ENCODE measurements at places on chromosomes 16 and 17.

- DNase-seq, result no peak
Observed at GRCh38 chr17:30326809-30327208, 7.0 kb downstream of the TMIGD1 start.

DNA sequence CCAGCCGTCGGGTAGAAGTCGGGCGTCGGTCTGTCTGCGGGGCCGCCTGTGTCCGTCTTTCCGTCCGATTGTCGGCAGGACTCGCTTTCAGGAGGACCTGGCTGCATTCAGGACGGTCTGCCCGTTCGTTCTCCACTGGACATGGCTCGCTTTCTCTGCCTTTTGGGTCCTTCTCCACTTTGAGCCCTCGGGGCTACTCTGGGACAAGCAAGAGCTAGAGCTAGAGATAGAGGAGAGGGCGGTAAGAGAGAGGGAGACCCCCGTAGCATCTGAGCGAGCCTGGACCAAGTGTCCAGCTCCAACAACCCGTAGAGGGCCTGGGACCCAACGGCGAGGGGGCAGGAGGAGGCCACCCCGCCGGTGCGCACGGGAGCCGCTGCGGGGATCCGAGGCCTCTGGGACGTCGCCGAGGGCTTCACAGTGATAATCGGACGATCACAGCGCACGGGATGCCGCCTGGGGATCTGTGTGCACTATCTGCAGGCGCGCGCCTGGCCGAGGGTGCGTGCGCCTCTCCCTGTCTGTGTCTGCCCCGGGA is 4.5 kb downstream of the TBX4 start:
- no peak for DNase-seq

DNA sequence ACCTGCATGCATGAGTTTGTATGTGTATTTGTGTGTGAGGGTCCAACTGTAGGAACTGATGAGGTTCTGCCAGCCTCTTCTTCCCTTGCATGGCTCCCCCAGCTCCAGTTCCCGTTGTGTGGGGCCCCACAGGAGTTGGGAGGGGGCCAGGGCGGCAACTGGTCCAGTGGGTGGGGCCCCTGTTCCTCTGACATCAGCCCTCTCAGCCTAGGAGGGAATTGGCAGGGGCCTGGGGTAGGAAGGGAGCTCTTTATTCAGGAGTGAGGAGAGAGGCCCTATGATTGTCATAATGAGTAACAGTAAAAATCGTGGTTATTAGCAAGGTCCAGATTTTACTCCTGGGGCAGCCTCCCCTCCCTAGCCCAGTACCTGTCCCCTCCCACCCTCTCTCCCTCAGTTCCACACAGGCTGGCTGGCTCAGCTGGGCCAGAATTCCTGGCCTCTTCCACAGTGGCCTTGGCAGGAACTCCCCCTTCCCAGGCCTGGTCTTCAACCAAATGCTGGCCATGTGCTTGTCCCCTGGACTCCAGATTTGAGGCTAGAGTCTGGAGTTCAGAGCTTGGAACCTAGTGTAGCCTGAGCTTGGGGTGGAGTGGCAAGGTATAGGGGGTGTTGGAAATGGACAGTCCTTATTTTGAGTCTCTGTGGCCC is 18.9 kb downstream of the RARA start:
- no peak for DNase-seq

- DNase-seq, result no peak
Observed at GRCh38 chr17:81406117-81406953, 11.1 kb downstream of the BAHCC1 start.

- peak; percentile 63 for DNase-seq
Observed at GRCh38 chr17:7394452-7395191, at the start of gene PLSCR3. Gene PLSCR3, minus strand, starts transcription at chr17:7394525. Its CDS starts 415 bp downstream, at chr17:7394110.

GRCh38 chr17:61634942-61635538 is 44.0 kb upstream of the NACA2 start:
- DNase-seq, result no peak

GRCh38 chr16:31485571-31485970 is 2.6 kb downstream of the SLC5A2 start:
- DNase-seq, result no peak

DNA sequence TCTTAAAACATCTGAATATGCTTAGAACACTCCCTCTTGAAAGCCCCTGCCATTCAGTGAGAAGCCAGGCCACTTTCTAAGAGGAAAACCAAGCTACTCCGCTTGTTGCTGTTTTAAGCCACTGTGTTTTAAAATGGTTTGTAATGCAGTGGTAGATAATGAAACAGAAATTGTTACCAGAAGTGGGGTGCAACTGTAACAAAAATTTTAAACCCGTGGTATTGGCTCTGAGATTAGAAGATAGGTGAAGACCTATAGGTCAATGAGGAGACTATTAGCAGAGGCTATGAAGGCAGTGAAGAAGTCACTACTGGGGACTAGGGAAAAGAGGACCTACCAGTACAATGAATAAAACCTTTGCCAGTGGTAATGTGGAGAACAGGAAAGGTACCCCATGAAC is 266.5 kb downstream of the IRF8 start:
- DNase-seq, result no peak

- no peak for DNase-seq
Observed at GRCh38 chr17:78058001-78058400, 70.6 kb downstream of the TMC6 start.

- DNase-seq, result peak; percentile 76
Observed at GRCh38 chr17:74380086-74380958, 13.0 kb downstream of the GPR142 start.

DNA sequence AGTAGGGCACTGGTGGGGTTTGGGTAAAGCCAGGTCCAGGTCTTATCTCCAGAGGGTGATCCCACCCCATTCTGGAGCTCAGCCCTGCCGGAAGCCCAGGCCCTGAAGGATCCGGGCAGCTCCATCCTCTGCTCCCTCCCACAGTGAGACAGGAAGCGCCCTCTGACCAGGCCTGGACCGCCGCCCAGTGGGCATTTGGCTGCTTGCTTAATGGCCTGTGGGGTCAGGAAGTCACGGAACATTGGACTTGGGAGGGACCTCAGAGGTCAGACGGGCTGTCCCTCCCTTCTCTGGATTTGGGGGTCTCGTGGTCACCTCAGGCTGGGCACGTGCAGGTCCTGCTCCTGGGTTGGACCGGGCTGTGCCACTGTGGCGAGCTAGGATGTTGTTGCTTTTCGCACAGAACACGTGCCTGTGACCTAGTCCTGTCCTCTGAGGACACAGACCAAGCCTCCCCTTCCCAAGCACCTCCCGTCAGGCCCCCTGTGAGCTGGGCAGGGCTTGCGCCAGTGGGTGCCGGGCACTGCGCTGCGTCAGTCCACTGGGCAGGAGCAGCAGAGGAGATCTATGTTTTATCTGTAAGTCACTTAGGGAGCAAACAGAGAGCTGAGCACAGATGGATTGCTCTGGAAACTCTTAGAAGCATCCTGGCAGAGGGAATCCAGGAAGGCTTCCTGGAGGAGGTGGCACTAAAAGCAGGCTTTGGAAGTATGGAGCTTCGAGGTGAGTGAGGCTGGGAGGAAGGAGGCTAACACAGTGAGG is 49.4 kb upstream of the GSE1 start:
- peak; percentile 77 for DNase-seq

DNA sequence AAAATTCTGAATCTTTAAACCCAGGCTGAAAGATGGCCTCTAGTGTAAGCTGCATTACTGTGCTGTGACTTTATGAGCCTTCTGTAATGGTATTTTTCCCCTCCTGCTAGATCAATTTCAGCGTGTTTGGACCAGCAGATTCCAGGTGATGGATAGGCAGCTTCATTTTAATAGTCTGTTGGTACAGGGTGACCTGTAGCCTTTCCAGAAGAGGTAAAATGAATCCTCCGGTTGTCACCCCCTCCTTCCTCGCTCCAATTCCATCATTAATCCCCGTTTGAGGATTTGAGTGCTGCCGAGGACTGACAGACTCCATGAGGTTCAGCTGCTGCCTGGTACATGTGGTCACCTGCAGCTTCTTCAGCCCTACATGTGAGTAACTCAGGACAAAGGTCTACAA is 48.9 kb downstream of the MYH3 start:
- no peak for DNase-seq

GRCh38 chr16:87033541-87034300 is 283.5 kb downstream of the C16orf95 start:
- no peak for DNase-seq
